ENCODE measurements at places on chromosomes 5 and 9. TPM values are rescaled to one million over a fixed set of nuclear protein-coding genes. Genes with fewer than 3 reads are reported as not detected.

Gene SPATA31A3
- total RNA-seq = not detected

Gene TIMD4
- total RNA-seq = 0.72 TPM

Gene C9orf85
- 9.9 TPM for total RNA-seq

Gene DOLPP1
- 13.2 TPM for total RNA-seq

Gene DDX4
- total RNA-seq = not detected

Gene CCL21
- total RNA-seq = not detected

Gene OTP
- total RNA-seq = not detected

Gene PHAX
- 57.8 TPM for total RNA-seq

Gene TEX48
- not detected for total RNA-seq

Gene SPATA31E1
- total RNA-seq = not detected

Gene PCDHA1
- total RNA-seq = not detected

Gene ADAMTSL2
- total RNA-seq = under 0.01 TPM

Gene DRD1
- total RNA-seq = not detected

Gene NTNG2
- total RNA-seq = under 0.01 TPM

Gene FAM200C
- total RNA-seq = 2.6 TPM

Gene LCN1
- not detected for total RNA-seq

Gene PCDHGB6
- total RNA-seq = 0.48 TPM

Gene SHISAL2B
- not detected for total RNA-seq

Gene CTXN3
- total RNA-seq = not detected

Gene BNC2
- under 0.01 TPM for total RNA-seq

Gene CARD19
- total RNA-seq = 88.9 TPM

Gene MYOT
- not detected for total RNA-seq

Gene WASHC1
- total RNA-seq = 6.0 TPM

Gene ZNF883
- total RNA-seq = 0.96 TPM

Gene BTNL3
- not detected for total RNA-seq

Gene ENHO
- total RNA-seq = 0.48 TPM

Gene TMEM141
- 145 TPM for total RNA-seq

Gene TMEM252
- total RNA-seq = not detected

Gene TMEM250
- 74.7 TPM for total RNA-seq

Gene MEIKIN
- not detected for total RNA-seq

Gene ABLIM3
- 2.8 TPM for total RNA-seq

Gene PCDHGA1
- total RNA-seq = not detected

Gene PRXL2C
- 12.5 TPM for total RNA-seq

Gene RAB3C
- not detected for total RNA-seq

Gene AK1
- total RNA-seq = 23.6 TPM

Gene SERF1A
- 2.1 TPM for total RNA-seq

Gene CDX1
- total RNA-seq = under 0.01 TPM

Gene PCDHGB4
- total RNA-seq = 5.3 TPM

Gene PRDM9
- under 0.01 TPM for total RNA-seq

Gene CPEB4
- 12.8 TPM for total RNA-seq

Gene TRPM3
- total RNA-seq = not detected

Gene F12
- total RNA-seq = 13.2 TPM

Gene ACOT12
- total RNA-seq = not detected

Gene PCDHGA3
- total RNA-seq = under 0.01 TPM

Gene AGPAT2
- total RNA-seq = 54.1 TPM

Gene PCDHAC2
- 16.0 TPM for total RNA-seq

Gene PPP3R2
- not detected for total RNA-seq

Gene ELOVL7
- total RNA-seq = 22.7 TPM

Gene IL13
- total RNA-seq = not detected

Gene FGD3
- 1.2 TPM for total RNA-seq

Gene PCDHA13
- not detected for total RNA-seq

Gene CSF2
- not detected for total RNA-seq

Gene PLPP6
- total RNA-seq = 7.7 TPM

Gene CMYA5
- total RNA-seq = 0.21 TPM

Gene AMBP
- 0.24 TPM for total RNA-seq

Gene KIF27
- total RNA-seq = 2.8 TPM

Gene CEL
- total RNA-seq = 0.48 TPM

Gene CXCL14
- total RNA-seq = 1.1 TPM

Gene SVEP1
- 1.2 TPM for total RNA-seq

All from tracheal epithelial cell (primary cell).